Stimulated activated CD4-positive, alpha-beta T cell treated with anti-CD3 and anti-CD28 coated beads, Interleukin-15, amount 100 ng/mL, for 1 hour (primary cell): ENCODE measurements at places on chromosomes 12 and 14.

DNA sequence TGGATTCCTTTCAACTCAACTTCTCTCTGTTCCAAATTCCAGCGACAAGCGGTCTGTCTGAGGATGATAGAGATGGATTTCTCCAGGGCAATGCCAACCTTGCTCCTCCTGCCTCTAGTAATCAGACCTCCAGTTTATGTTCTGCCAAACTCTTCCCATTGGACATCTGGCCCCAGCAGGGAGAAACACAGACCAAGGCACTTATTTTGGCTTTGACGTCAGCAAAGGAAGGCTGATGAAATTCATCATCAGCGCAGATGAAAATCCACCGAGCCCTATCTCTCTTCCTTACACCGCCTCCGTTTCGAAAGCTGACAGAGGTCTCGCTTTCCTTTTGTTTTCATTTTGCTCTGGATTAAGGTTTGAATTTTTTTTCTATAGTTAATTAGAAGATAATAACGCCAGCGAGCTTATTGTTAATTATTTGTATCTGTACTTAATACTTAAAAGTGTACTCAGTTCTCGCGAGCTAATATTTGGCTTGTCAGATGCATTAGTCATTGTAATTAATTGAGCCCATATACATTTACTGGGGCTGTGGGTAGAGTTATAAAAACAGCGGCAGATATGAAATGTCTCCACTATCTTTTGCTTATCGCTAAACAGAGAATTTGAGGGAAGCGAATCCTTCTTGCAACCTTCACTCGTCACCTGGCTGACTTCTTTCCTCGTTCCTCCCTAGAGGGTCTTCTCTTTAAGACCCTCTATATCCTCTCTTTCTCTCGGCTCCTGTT is 35.9 kb upstream of the MED13L start:
- DNase-seq, result no peak

DNA sequence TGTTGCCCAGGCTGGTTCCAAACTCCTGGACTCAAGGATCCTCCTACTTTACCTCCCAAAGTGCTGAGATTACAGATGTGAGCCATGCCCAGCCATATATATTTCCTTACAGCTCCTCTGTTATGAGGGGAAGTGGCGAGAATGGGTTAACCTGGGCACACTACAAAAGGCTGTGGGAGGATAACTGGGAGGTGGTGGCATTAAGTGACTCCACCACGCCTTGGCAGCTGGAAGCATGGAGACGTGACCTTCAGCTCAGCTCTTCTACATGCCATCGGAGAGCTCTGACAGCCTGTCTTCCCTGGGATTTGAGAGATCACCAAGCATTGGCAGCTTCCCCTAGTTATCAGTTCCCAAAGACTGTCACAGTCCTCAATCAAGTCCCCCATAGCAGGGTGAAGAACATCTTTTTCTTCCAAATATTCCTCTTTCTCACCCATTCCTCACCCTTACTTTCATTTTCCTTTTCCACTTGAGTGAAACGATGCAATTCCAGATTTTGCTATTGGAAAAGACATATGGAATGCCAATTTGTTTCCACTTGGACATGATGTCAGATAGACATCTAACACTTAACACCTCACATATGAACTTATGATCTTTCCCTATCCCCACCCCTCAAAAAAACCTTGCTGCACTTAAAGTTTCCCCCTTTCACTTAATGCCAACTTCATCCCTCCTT is 48.5 kb downstream of the PHLDA1 start:
- DNase-seq, result no peak

DNA sequence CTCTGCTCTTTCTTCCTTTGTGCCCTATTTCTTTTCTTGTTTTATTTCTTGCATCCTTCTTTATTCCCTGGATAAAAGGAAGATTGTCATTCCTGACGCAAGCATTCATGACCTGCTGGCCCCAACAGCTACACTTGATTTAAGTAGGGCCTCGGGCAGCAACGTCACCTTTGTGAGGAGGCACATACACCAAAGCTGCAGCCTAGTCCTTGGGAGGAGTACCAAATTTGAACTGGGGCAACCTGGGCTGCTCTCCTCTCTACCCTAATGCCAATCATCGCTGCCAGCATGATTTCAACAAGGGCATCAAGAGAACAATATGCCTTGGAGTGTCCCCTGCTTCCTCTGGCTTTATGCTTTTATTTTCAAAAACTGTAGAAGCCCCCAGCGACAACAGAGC is 76.4 kb downstream of the C12orf50 start:
- DNase-seq, result no peak

DNA sequence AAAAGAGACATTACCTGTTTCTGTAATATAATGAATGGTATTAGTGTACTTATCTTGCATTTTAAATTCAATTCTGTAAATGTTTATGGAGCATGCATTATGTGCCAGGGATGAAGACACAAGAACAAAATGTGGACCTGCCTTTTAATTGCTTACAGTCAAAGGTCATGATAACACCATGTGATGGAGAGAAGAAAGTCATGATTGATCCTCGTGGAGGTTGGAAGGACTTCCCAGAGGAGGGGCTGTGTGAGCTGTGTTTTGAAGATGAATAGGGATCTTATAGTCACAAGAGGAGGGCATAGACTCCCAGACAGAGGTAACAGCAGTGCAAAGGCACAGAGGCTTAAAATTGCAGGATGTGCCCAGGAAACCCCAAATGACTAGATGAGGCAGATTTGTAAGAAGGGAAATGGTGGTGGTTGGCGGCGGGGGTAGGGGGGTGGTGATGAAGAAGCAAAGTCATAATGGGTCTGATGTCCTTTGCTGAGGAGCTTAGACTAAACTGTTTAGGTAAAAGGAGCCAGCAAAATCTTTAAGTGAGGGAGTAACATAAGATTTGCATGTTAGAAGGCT is 151.5 kb downstream of the PRKCH start:
- peak; percentile 43 for DNase-seq

- no peak for DNase-seq
Observed at GRCh38 chr14:34983786-34984185, 994 bp downstream of the SRP54 start.

DNA sequence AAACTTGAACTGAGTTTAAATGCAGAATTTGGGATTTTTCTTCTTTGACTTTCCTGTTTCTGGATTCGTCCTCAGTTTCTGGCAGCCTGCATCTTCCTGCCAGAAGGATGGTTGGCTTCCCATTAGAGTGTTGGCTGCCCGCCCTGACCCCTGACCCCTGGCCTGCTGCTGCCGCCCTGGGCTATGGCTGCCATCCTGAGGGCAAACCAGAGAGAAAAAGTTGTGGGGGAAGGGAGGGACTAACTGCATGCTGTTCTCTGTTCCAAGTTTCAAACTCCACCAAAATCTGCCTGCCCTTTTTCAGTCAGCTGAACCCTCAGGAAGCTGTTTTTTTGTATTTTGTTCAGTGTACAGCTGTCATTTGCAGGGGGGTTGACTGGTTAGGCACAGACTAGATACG is 48.4 kb downstream of the FNTB start:
- DNase-seq, result no peak

DNA sequence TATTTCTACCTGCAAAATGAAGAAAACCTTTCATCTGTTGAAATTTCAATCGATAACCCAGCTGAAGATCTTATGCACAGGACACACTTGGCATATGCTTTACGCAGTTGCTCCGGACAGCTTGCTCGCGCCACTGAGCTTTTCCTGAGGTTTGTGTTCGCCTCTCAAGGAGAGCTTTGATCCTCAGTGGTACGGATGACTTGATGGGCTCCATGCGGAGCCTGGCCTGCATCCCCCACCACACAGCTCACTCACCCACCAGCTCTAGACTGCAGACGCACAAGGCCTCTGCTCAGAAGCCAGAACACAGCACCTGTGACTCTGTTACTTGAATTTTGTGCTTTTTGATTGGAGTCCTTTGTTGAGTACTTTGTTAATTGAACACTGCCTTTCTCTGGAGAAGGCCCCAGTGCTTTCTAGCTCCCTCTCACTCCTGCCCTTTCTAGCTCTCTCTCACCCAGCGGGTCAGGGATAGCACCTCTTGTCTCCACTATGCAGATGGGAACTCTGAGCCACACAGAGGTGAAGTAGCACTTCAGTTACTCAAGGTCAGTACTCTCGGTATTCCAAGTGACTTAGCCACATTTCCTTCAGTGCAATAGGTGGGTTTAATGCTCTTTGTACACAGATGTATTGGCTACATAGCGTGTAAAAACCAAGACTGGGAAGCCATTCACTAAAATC is 52.1 kb downstream of the TBC1D30 start:
- no peak for DNase-seq

GRCh38 chr12:110426406-110426805 is 22.9 kb upstream of the ANAPC7 start:
- no peak for DNase-seq
